ENCODE measurements at places on chromosomes 3 and 15. TPM values are rescaled to one million over a fixed set of nuclear protein-coding genes. Genes with fewer than 3 reads are reported as not detected.

DUOXA1 gene
- 0.59 TPM for total RNA-seq

DPPA2 gene
- not detected for total RNA-seq

NKTR gene
- total RNA-seq, result 26.0 TPM

RSL24D1 gene
- 83.9 TPM for total RNA-seq

PEX5L gene
- total RNA-seq, result not detected

RASGRP1 gene
- total RNA-seq, result under 0.01 TPM

ENTPD3 gene
- not detected for total RNA-seq

TUSC2 gene
- 11.5 TPM for total RNA-seq

C3orf22 gene
- not detected for total RNA-seq

CSTA gene
- 5.1 TPM for total RNA-seq

ARRDC4 gene
- 6.7 TPM for total RNA-seq

ALG1L2 gene
- not detected for total RNA-seq

Measured in smooth muscle cell of the coronary artery (primary cell).